ENCODE measurements at places on chromosomes 6 and 20.

- DNase-seq, result no peak
Observed at GRCh38 chr20:19453410-19453809, 241.0 kb downstream of the SLC24A3 start.

DNA sequence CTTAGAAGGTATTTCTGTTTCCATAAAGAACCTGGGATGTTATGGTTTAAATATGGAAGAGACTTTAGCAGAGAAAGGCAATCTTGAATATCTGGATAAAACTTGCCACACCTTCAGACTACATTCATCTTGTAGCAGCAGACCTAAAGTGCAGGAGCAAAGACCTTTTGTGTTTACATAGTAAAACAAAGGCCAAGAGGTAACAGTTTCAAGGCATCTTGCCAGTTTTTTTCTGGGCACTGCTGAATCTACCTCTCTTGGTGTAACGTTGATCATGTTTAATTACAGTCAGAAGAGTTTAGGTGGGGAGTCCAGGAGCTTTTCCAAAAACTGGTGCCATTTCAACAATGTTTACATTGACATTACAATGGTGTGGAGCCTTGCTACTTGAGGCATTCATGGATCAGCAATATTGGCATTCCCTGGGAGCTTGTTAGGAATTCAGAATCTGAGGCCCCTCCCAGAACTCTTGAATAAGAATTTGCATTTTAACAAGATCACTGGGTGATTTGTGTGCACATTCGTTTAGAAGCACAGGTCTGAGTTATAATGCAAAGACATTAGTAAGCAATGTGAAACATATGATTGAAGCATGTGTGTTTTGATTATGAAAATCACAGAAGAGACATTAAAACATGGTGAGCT lies 94.5 kb downstream of the F13A1 start:
- no peak for DNase-seq

DNA sequence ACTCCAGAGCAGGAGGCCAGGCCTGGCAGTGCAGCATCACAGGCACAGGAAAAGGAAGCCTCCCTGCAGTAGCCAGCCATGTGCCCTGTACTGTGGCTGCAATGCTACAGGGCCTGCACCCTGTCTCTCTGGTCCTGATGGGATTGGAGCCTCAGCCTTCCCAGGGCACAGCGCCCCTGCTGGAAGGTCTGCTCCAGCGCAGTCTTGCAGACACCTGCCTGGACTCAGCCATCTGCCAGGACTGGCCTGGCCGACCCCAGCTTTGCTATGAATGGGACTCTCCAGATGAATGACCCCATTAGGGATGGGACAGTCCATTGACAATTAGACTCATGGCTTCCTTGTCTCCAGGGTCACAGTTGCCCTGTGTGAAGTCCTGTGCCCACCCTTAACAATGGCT lies 251.6 kb downstream of the ERMARD start:
- no peak for DNase-seq

GRCh38 chr6:85866758-85867401 lies 224.2 kb upstream of the SYNCRIP start:
- DNase-seq, result no peak

DNA sequence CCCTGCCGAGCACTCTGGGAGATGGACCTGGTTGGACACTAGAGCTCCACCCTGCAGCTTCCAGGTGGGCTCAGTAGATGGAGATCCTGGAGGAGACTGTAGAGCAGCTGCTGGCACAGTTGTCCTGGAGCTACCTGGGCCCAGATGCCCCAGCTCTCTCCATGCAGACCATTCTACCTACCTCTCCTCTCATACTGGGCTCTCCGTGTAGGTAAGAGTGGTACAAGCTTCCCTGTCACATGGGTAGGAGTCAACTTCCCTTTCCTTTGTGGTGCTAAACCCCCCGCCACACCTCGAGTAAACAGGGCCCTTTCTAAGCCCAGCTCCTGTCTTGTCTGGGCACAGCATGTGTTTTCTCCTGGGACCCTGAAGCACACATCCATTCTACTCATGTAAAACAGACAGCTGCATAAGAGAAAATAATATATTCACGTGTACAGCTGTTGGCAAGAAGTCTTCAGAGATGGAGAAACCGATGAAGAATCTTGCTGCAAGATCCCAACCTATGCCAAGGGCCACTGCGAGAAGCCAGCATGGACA lies 108.1 kb upstream of the DUSP22 start:
- no peak for DNase-seq
